ENCODE measurements at places on chromosomes 16 and 17.
A peak's percentile ranks its signal among the peaks of the same experiment; 100 is the strongest.

GRCh38 chr16:1678500-1679098 is 520 bp downstream of the JPT2 start:
- no peak for DNase-seq

DNA sequence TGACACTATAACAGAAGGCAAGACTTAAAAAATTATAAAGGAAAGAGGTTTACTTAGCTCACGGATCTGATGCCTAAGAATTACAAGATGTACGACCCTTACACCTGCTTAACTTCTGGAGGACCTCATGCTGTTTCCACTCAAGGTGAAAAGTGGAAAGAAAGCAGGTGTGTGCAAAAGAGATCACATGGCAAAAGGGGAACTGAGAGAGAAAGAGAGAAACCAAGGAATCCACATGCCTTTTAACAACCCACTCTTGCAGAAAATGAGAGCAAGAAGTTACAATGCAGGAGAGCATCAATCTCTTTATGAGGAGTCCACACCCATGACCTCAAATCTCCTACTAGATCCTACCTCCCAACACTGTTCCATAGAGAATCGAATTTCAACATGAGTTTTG is 2382.2 kb downstream of the TP53TG3F start:
- no peak for DNase-seq

GRCh38 chr17:73921306-73921705 is 277.1 kb upstream of the SDK2 start:
- no peak for DNase-seq

- no peak for DNase-seq
Observed at GRCh38 chr16:14438256-14438655, 191.8 kb downstream of the PARN start.

GRCh38 chr17:48368352-48368908 is 61.6 kb downstream of the SKAP1 start:
- no peak for DNase-seq

- DNase-seq = no peak
Observed at GRCh38 chr17:57927048-57927723, 28.0 kb downstream of the CUEDC1 start.

DNA sequence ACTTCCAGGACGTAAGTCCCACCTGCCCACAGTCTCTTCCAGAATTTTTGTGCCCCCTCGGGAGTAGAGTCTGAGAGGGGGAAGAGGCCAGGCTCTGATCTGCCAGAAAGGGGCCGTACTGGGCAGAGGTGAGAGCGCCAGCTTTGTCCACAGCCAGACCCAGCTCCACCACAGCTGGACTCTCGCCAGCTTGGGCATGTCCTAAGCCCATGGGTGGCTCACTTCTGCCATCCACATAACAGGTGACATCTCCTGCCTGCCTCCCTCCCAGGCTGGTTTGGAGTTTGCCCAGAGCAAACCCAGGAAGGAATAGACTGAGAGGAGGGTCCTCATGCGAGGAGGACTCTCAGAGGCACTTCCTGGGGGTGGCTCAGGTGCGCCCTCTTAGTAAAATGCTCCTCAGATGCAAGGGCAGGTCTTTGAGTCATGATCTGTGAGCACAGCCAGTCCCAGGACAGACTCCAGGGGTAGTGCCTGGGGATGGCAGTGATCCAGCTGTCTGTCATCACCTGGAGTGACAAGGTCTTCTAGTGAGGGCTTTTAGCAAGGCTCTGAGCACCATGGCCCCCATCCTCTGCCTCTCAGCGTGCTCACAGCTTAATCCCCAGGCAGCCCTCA is 89.2 kb downstream of the AMFR start:
- DNase-seq = no peak

- no peak for DNase-seq
Observed at GRCh38 chr16:75238132-75238852, 13.1 kb downstream of the BCAR1 start.

- no peak for DNase-seq
Observed at GRCh38 chr16:75534560-75535205, 1.2 kb downstream of the CHST5 start.

DNA sequence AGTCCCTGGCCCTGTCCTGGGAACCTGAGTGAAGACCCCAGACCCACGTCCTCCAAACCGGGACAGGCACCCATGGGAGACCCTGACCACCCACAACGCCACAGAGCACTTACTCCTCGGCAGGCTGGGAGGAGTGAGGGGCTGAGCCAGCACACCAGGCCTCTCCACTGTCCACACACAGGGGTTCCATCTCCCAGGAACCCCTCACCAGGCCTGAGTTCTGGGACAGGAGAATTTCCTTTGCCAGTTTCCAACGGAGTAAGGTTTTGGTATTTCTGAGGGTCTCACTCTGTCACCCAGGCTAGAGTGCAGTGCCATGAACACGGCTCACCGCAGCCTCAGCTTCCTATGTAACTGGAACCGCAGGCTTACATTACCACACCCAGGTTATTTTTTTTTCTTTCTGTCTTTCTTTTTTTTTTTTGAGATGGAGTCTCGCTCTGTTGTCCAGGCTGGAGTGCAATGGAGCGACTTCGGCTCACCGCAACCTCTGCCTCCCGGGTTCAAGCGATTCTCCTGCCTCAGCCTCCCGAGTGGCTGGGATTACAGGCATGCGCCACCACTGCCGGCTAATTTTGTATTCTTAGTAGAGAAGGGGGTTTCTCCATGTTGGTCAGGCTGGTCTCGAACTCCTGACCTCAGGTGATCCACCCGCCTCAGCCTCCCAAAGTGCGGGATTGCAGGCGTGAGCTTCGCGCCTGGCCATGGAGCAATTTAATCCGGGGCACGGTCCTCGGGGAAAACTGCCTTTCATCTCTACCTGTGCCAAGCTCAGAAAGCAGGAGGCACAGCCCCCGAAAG is 1.6 kb downstream of the PGAP6 start:
- no peak for DNase-seq

- DNase-seq = no peak
Observed at GRCh38 chr17:33120103-33120502, 128.5 kb downstream of the SPACA3 start.

- DNase-seq = no peak
Observed at GRCh38 chr16:83245061-83245460, 562.7 kb upstream of the HSBP1 start.

- no peak for DNase-seq
Observed at GRCh38 chr16:27470567-27471431, 68.8 kb downstream of the IL21R start.

- DNase-seq = no peak
Observed at GRCh38 chr16:74623214-74623838, 16.4 kb upstream of the GLG1 start.

DNA sequence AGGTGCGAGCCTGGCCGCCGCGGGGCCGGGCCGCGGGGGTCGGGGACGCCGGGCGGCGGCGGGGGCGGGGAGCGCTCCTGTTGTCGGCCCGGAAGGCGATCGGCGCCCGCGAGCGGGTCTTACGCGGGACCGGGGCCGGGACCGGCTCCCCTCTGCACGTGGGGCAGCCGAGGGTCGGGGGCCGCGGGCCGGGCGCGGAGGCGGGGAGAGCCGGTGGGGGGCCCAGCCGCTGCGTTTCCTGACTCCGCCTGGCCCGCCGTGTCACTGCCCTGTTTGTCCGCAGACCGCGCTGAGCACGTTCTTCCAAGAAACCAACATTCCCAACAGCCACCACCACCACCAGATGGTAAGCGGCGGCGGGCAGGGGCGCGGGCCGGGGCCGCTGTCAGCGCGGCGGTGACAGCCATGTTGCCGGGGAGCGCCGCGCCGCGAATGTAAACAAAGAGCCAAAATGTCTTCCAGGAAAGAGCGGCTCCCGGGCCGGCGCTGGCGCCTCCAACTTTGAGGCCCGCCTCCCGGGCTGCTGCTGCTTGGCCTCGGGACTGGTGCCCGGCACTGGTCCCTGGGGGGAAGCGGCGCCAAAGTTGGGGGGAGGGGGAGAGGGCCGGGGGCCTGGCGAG is 586 bp downstream of the UBALD2 start:
- no peak for DNase-seq

- DNase-seq = no peak
Observed at GRCh38 chr17:42979511-42980273, at the start of gene PTGES3L. PTGES3L (minus strand) TSS chr17:42980080; CDS start chr17:42980053, 27 bp downstream.

GRCh38 chr16:82945420-82946101 is 318.8 kb downstream of the CDH13 start:
- no peak for DNase-seq

DNA sequence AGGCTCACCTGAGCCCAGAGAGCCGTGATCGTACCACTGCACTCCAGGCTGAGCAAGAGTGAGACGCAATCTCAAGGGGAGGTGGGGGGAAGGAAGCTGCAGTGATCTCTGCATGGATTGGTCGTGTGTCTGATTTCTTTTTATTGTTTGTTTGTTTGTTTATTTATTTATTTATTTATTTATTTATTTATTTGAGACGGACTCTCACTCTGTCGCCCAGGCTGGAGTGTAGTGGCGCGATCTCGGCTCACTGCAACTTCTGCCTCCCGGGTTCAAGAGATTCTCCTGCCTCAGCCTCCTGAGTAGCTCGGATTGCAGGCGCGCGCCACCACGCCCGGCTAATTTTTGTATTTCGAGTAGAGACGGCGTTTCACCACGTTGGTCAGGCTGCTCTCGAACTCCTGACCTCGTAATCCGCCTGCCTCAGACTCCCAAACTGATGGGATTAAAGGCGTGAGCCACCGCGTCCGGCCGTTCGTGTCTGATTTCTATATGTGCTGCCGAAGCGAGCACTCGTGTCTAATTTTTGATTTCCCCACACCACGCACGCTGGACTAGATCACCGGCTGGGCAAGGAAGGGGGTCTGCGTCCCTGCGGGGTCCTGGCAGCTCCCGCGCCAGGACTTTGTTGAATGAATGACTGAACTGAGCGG is 448 bp upstream of the TNFRSF12A start:
- DNase-seq = no peak

- DNase-seq = no peak
Observed at GRCh38 chr17:48100160-48100559, 1.1 kb downstream of the CBX1 start.

DNA sequence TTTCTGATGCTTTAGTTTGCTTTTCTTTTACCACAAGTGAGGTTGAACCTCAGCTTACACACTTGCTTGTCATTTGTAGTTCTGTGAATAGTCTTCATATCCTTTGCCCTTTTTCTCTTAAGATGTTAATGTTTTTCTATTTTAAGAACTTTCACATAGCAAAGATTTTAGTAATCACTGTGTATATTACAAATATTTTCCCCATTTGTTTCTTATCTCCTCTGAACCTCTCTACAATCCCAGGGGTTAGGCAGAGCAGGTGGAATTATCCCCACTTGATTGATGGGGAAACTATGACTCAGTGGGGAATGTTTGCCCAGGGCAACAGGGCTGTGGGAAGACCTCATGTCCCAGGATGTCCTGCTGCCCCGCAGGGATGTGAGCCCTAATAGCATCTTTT is 11.7 kb upstream of the MYH3 start:
- DNase-seq = no peak

GRCh38 chr16:53565296-53565863 is 62.4 kb upstream of the AKTIP start:
- DNase-seq = no peak

DNA sequence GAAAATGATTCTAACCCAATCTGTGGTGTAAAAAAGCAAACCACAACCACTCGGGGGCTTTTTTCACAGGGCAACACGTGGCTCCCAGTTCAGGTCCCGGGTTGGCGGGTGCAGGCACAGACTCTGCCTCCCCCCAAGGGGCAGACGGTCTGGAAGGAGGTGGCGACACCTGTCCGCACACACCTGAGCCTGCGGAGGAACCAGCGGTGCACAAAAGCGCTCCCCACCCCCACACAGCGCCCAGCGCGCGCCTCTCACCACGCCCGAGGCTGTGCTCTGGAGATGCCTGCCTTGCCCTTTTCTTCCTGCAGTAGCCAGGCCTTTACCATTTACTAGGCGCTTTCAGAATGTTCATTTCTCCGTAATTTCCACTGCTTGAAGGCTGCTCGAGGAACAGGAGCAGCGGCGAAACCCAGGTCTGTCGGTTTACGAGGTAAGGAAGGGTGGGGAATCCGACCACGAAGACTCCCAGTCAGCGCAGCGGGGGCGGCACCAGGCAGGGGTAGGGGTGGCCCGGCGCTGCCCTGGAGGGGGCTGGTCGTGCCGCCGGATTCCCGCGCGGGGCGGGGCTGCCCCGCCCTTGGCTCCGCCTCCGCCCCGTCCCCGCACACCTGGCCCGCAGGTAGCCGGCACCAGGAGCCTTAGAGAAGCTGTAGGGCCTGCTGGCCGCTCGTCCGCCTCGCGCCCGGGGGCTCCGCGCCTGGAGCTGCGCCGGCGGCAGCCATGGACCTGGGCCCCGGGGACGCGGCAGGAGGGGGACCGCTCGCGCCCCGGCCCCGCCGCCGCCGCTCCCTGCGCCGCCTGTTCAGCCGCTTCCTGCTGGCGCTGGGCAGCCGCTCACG is at the start of gene USP43:
Gene USP43 (plus strand): TSS at position 608 of the 842 bp plus-strand sequence. CDS start 116 bp downstream, at position 724.
- DNase-seq = peak; percentile 73

GRCh38 chr17:58232707-58233156 is 5.7 kb upstream of the LPO start:
- DNase-seq = no peak

GRCh38 chr16:27685807-27686206 is 135.9 kb downstream of the KATNIP start:
- DNase-seq = no peak

GRCh38 chr17:82648742-82649331 is 593 bp upstream of the WDR45B start:
- DNase-seq = no peak

- DNase-seq = peak; percentile 67
Observed at GRCh38 chr17:63848834-63849689, 6.6 kb upstream of the SMARCD2 start.

- DNase-seq = no peak
Observed at GRCh38 chr17:2872282-2872681, 76.0 kb downstream of the RAP1GAP2 start.

DNA sequence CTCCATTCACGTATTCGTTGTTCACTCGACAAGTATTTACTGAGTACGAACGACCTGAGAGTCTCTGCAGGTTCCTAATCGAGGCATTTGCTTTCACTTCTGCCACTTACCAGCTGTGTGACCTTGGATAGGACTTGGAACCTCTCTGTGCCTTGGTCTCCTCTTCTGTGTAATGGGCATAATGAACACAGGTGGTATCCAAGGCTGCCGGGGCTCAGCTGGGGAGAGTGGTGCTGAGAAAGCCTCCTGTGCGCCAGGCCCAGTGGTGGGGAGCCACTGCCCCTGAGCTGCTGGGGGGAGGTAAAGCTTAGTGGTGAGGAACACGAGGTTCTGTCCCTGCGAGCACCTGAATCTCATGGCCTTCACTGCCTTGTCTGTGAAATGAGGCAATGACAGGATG is 150.7 kb downstream of the IRF8 start:
- DNase-seq = no peak

DNA sequence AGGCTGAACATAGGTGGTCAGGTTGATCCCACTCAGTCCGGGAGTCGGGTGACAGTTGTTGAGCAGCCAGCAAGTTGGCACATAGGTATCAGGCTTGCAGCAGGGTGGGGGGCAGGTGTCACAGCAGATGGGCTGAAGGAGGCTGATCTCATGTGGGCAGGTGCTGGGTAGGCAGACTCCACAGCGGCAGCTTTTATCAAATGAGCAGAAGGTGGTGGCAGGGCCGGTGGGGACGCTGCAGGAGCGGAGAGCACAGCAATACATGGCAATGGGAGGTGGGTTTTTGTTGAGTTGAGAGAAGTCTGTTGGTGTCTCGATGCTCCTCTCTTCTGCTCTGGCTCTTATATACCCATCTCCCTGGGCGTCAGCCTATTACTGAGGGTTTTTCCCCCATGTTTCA is at the start of gene KRTAP3-1:
Gene KRTAP3-1 (minus strand): TSS at position 318 of the 400 bp plus-strand sequence. CDS start 54 bp downstream, at position 264.
- no peak for DNase-seq

Measured in SW 1271 (cell line).